ENCODE measurements at places on chromosomes 1 and 21. TPM values are rescaled to one million over a fixed set of nuclear protein-coding genes. Genes with fewer than 3 reads are reported as not detected.

DNA sequence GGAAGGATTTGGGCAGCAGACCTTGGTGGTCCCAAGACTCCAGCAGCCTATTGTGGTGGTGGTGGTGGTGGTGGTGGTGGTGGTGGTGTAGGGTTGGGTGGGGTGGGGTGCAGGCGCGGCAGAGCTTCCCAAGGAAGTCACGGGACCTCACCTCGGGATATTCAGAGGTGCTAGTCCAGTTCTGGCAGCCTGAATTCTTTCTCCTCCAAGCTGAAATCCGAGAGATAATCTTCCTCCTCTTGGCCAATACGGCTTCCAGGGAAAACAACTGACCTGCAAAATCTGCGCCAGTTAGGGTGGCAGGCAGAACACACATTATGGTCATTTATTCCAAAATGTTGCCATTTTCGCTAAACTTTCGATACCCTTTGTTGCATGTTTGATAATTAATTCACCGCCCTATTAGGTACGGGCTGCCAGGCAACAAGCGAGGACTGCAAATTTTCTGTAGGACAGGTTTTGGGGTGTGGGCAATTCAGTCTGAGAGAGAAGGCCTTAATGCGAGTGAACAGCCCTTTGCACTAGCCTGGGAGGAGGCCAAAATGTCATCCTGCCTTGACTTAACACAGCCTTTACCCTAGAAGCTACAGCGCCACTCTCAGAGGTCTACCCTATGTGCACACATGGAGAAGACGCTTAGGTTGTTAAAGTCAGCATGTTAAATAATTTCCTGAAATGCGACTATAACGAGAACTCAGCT, 33.2 kb upstream of the BSDC1 start:
- DNase-seq: no peak

GRCh38 chr21:37281993-37282392, 14.9 kb upstream of the VPS26C start:
- no peak for DNase-seq

GRCh38 chr1:219174460-219175211, 958 bp downstream of the LYPLAL1 start:
- no peak for DNase-seq

DNA sequence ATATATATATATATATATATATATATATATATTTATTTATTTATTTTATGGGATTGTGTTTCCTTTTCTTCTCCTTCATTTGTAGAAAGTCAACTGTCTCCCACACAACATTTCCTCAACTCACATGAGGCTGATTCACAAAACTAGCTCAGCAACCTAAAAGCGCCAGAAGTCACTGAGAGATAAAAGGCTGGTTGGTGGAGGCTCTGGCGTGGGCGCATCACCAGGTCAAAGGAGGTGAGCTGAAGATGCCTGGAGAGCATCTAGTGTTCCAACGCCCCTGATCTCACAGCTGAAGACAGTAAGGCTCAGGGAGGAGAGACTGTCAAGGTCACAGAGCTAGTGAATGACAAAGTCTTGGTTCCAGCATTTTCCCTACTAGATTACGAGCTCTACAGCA, 78.0 kb downstream of the HLCS start:
- DNase-seq: no peak

DNA sequence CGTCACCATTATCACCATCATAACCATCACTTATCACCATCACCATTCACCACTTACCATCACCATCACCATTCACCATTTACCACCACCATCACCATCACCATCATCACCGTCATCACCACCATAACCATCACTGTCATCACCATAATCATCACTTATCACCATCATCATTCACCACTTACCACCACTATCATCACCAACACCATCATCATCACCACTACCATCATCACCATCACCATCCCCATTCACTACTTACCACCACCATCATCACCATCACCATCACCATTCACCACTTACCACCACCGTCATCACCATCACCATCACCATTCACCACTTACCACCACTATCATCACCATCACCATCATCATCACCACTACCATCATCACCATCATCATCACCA, 151.8 kb downstream of the CAMTA1 start:
- DNase-seq: no peak

DNA sequence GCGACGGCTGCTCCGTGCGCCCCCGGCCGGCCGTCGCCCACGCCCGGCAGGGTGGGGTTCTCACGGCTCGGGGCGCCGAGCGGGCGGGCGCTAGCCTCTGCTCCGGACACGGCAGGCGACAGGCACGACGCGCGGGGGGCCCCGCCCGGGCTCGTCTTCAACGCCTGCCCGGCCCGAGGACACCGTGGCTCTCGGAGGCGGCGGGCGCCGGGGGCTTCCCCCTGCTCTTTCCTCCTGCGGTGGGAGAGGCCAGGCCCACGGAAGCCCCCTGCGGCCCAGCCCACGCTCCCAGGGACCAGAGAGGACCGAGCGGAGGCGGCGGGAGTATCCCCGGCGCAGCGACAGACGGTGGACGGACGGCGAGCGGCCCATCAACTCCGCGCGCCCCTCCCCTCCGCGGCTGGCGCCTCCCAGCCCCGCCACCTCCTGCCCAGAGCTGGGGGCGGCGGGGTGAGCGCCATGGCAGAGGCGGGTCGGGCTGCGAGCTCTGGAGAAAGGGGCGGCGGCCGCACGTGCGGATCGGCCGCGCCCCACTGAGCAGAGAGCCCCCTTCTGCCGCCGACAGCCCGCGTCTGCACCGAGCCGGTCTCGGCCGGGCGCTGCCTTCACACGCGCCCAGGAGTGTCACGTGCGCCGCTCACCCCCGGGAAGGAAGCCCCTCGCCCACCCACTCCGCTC, at the start of the genes SHE and TDRD10:
SHE (minus strand) TSS at position 347 of the 678 bp plus-strand sequence. CDS start 386 bp downstream, outside the sequence.
TDRD10 (plus strand) TSS at position 154 of the 678 bp plus-strand sequence. CDS start 4,685 bp downstream, outside the sequence.
- peak; percentile 75 for DNase-seq

DNA sequence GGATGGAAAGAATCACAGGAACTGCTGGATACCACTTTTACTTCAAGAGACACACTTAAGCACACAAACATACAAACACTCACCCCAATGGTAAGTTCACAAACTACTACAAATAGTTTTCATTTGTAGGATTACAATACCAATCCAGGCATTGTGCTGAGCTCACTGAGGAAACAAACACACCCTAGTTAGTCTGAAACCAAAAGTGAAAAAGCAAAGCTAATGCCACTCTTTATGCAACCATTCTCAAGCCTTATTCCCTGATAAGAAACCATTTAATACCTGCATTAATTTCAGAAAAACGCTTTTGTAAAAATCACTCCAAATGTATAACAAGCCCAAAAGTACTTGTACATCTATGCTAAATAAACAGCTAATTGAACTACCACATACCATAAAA, 38.3 kb downstream of the RNF115 start:
- DNase-seq: no peak

The FCER1A gene
- 0.94 TPM for total RNA-seq

The CYP4A22 gene
- 0.16 TPM for total RNA-seq

The FMO5 gene
- 8.5 TPM for total RNA-seq

The SPATA21 gene
- not detected for total RNA-seq

The BLACAT1 gene
- not detected for total RNA-seq

The ADAM30 gene
- total RNA-seq: not detected
